ENCODE measurements at places on chromosomes 6 and 20.

DNA sequence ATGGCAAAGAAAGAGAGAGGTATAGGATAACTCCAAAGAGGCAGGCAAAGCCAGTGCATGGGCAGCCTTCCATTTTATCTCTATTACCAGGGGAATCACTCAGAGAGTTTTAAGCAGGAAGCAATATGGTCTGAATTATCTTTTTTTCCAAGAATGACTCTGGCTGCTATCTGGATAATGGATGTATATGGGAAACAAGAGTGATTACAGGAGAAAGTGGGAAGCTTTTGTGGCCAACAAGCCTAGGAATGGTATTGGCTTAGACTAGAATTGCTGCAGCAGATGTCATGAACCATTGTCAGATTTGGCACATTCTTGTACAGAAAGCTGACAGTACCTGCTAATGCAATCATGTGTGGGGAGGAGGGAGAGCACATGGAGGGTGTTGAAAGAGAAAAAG lies 73.0 kb upstream of the BTBD3 start:
- peak; percentile 63 for DNase-seq

- DNase-seq: no peak
These were observed 149.3 kb downstream of the TAF4 start for GRCh38 chr20:61916318-61916891.

- no peak for DNase-seq
These were observed 17.3 kb upstream of the BTN3A2 start for GRCh38 chr6:26347699-26348098.

- DNase-seq: no peak
These were observed 122.0 kb upstream of the NRSN1 start for GRCh38 chr6:24004062-24004461.

DNA sequence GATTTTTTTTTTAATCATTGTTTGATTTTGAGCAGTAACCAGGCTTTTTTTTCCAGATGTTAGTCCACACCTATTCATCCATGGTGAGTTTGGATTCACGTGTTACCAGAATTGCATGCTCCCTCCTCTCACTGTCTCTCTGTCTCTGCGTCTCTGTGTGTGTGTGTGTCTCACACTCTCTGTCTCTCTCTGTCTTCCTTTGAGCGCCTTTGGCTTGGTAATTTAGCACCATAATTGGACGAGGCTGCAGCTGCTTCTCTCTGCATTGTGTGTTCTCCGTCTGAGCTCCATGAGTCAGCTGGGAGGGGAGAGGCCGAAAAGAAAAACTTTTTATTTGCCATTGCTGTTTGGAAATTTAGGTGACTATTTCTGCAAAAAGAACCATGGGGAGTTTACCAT lies 3.4 kb downstream of the TFAP2B start:
- no peak for DNase-seq

DNA sequence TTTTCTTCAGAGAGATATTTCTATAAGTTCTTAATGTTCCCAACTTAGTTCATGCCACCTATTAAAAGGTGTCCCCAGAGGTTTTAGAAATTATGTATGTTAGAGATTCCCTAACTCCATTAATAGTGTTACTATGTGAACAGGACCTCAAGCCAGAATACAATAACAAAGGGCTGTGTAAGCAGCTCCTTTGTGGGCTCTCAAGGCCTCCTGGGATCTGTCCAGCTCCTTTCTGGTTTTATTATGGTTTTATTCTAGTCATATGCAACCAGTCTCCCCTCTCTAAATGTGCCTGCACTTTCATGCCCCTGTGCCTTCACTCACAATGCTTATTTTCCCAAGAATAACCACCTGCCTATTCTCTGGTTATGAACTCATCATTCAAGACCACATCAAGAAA lies 22.7 kb downstream of the NRSN1 start:
- no peak for DNase-seq

- no peak for DNase-seq
These were observed 7.4 kb downstream of the SLC52A3 start for GRCh38 chr20:760751-761417.

Measured in NCI-H226 (cell line).